ENCODE measurements at places on chromosomes 3 and 15.
A peak's percentile ranks its signal among the peaks of the same experiment; 100 is the strongest.

DNA sequence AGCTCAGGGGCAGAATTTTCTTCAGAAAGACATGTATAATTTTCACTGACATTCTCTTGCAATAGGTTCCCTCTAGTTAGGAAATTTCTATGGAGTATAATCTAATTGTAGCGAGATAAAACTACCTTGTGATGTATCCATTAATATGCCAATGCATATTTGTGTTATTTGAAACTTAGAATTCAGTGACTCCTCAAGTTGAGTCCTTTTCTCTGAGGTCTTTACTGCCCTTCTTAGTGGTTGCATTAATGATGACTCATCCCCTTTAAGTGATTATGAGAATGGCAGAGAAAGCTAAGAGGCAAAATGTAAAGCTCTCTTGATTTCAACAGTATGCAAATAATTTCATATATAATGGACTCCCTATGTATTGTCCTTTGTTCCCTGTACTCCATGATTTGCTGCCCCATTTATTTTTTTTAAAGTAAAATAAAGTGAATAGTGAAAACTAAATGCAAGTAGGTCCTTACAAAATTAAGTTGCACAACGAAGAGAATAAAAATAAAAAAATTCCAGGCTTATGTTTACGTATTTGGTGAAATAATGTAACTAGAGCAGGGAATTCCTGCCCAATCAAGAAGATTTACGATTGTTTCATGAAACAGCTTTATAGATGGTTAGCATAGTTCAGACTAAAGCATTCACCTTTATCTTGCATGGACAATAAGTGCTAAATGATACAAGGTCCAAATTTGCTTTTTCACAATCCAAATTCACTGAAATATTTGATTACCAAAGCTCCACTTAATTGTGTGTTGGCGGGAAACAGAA, 78.1 kb downstream of the ZPLD1 start:
- DNase-seq, result peak; percentile 99

GRCh38 chr15:47673232-47673761, 44.0 kb upstream of the SEMA6D start:
- DNase-seq, result no peak

- no peak for DNase-seq
Measured at GRCh38 chr3:27526614-27527315, 42.6 kb upstream of the SLC4A7 start.

- DNase-seq, result no peak
Measured at GRCh38 chr15:58163985-58164384, 25.8 kb downstream of the AQP9 start.

GRCh38 chr15:38149315-38149714, 103.3 kb upstream of the SPRED1 start:
- DNase-seq, result no peak

GRCh38 chr15:101145362-101145761, 106.5 kb downstream of the CHSY1 start:
- no peak for DNase-seq
